ENCODE measurements at places on chromosomes 5 and 9.

DNA sequence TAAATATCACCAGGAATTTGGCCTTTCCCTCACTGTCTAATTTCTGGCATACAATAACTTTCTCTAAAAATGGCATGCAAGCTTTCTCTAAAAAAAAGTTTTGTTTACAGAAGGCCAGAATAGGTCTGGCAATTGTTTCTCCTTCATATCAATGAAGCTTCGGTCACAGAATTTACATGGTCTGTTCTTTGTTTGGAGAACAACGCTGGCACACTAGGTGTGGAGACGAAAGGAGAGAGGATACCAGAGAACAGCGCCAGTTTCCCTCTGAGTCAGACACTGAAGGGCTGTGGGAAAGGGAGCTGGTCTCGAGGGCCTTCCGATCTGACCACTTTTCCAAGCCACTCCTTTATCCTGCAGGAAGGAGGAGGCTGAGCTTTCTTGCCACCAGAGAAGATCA lies 60.1 kb upstream of the ITGA1 start:
- DNase-seq: peak; percentile 80

DNA sequence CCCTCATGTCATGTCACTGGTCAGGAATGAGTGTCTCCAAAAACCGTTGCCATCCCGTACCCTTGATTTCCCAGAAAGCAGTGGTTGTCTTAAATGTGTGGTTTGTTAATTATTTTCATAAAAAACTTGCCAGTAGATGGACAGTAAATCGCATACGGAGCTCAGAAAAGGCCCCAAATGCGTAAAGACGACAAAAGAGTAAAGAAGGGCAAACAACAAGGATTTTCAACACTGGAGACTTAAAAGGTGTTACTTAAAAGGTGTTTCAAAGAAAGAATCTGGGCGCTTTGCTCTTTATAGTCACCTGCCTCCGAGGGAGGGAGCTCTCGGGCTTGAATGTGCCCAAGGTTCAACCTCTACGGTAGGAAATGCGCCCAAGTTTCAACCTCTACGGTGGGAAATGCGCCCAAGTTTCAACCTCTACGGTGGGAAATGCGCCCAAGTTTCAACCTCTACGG lies 734 bp downstream of the KIF27 start:
- DNase-seq: peak; percentile 24

- peak; percentile 46 for DNase-seq
These were observed 726 bp downstream of the DAP start for GRCh38 chr5:10760096-10760920.

DNA sequence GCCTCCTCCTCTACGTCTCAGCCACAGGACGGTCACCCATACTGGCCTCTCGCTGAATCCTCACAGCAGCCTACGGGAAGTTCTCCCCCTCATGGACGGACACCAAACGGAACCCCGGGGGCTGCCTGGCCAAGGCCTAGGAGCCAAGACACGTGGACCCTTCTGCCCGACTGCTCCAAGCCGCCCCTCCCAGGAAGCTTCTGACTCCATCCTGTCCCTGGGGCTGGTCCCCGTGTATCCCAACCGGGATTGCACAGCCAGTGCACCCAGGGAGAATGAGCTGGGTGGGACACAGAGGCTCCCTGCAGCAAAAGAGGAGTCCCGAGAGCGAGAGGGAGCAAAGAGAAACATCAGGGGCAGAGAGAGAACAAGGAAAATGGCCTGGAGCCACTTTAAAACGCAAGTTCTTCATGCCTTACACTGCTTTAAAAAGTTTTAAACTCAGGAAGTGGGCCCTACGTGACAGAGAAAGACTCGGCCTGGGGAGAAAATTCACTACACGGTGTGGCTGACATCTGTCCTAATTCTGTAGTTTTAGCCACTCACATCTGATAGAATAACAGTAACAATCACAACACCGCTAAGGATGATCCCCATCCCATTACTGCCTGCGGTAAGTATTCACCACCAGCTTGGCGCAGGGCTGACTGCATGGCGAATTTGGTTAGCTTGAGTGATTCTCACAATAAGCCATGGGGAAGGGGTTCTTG lies 3.0 kb downstream of the FAM78A start:
- DNase-seq: no peak

DNA sequence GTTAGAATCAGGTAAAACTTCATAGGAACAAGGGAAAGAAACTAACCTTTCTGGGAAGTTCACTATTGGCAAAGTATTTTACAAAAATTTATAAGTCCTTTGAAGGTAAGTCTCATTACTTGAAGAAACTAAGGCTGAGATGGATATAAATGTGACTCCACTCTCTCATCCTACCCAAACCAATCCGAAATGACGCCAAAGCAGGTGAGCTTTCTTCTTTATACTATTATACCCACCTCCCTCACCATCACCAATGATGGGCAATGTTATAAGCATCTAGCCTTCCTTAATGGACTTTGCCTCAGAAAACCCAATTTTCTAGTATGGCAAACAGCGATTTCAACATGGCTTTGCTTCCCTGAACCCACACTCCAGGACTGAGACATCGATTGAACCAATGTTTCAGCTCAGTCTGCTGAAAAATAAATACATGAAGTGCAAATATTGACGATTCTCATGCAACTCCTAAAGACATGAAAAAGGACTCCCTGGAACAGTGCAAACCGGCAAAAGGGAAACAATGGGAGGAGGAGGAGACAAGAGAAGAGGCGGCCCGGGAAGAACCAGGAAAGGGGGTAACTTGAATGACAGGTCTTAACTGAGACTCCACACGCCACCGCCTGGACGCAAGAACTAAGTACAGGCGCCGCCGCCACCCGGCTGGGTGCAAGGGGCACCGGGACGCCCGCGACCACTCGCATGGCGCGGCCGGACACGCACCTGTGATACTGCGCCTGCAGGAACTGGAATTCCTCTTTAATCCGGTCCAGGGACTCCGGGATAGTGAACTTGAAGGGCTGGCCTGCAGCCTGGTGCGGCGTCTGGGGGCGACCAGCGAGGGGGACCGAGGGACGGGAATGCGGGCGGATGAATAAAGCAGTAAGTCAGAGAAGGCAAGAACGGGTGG lies 2.5 kb downstream of the TLE1 start:
- DNase-seq: peak; percentile 65

- DNase-seq: no peak
These were observed 21.0 kb downstream of the RICTOR start for GRCh38 chr5:39053189-39053588.

GRCh38 chr9:136862849-136863622 lies 3.1 kb downstream of the EDF1 start:
- no peak for DNase-seq

GRCh38 chr5:135477613-135478066 lies 25.5 kb upstream of the TIFAB start:
- DNase-seq: no peak

DNA sequence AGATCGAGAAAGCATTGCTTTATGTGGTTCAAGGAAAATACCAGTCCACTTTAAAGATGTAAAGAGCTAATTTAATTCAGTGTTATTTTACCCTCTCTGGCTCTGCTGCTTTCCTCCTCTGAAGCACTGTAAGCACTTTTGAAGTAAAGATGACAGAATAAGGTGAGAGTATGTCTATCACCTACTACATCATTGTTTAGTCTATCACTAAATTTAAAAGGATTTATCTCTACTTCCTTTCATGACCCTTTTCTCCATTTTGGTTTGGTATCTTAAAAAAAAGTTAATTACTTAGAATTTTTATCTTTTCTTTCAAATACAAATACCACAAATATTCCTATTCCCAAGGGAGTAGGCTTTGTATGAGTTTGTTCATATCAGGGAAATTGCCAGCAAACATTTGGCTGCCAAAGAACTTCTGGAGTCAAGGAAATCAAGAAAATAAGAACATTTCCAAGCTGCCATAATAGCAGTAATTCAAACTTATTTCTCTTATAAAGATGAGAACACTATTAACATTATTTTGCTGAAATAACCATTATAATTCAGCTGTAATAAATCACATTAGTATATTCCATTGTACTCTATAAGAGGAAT lies 77.8 kb downstream of the SLC38A9 start:
- peak; percentile 18 for DNase-seq

DNA sequence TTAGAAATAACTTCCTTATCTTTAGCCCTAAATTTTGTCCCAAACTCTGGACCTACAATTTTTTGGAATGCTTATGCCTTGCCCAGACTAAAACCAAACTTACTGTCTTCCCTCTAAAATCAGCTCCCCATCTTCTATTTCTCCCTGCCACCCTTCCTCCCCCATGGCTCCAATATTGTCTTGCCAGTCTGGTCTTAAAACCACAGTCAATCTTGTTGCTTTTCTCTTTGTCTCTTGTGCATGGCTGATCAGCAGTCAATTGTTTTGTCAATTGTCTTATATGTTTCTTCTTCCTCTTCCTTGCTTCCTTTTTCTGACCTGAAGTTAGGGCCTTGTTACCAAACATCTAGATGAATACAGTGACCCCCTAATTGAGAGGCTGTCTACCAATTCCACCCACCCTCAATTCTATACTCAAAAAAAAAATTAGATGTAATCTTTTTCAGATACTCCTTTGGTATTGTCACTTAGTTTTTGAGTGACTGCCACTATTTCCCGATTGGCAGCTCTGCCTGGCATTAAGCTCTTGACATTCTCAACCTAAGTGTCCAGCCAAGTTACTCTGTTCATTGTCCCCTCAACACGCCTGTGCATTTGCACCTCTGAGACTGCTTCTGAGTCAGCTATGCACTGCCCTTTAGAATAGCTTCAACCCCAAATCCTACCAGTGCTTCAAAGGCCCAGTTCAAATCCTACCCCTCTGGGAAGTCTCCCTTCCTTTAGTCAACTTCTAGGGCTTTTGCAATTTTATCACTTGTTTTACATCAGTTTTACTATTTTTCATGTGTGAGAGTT lies 2.5 kb downstream of the PDCD1LG2 start:
- no peak for DNase-seq

GRCh38 chr5:145937432-145938250 lies 1.3 kb downstream of the SH3RF2 start:
- DNase-seq: no peak

GRCh38 chr5:10424124-10424731 lies 17.5 kb upstream of the ROPN1L start:
- DNase-seq: peak; percentile 53

DNA sequence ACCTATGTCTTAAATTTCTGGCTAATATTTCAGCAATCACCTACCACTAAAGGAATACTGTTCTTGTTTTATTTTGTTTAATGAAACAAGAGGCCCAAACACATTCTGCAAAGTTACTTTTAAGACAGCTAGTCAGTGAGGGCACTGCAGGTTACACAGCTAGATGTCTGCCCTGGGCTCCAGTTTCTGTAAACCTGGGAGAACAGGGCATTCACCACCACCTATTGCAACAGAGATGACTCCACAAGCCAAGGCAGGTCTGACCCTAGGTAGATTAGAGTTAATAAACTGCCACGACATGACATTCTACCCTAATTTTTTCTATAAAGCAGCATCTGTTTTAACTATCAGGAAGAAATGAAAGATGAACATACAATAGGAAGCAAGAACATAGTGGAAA lies 90.8 kb downstream of the SLF1 start:
- DNase-seq: no peak

GRCh38 chr5:149400304-149400703 lies 21.2 kb upstream of the IL17B start:
- no peak for DNase-seq

GRCh38 chr9:95045751-95046150 lies 271.8 kb downstream of the FANCC start:
- DNase-seq: no peak

- peak; percentile 88 for DNase-seq
These were observed 55.1 kb downstream of the ABCA1 start for GRCh38 chr9:104872656-104873488.

DNA sequence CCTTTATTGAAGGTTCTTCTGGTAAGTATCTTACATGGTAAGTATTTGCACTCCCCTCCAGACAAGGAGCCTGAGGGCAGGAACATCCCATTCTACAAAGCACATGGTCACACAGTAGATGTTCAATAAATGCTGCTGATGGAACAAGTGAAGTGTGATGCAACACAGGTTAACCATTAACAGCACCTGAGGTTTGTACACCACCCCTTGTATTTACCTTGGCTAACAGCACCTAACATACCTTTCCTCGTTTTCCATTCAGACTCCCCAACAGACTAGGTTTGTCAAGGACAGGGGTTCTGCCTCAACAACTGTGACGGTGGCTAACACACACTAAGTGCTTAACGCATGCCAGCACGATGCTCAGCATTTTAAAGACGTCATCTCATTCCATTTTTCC lies 213.6 kb downstream of the MAPKAP1 start:
- no peak for DNase-seq

DNA sequence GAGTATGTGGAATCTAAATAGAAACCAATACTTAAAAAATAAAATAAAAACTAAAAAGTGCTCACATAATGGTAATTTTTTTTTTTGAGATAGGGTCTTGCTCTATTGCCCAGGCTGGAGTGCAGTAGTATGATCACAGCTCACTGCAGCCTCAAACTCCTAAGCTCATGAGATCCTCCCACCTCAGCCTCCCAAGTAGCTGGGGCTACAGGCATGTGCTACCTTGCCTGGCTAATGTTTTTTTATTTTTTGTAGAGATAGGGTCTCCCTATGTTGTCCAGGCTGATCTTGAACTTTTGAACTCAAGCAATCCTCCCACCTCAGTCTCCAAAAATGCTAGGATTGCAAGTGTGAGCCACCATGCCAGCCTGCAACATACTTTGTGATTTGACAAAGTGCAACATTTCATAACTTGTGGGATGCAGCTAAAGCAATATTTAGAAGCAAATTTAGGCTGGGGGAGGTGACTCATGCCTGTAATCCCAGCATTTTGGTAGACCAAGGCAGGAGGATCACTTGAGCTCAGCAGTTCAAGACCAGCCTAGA lies 18.4 kb downstream of the AP3B1 start:
- no peak for DNase-seq

- DNase-seq: peak; percentile 88
These were observed 1.2 kb upstream of the NEK6 start for GRCh38 chr9:124256517-124257069.

- no peak for DNase-seq
These were observed 255.5 kb downstream of the PDE4D start for GRCh38 chr5:59637884-59638580.

DNA sequence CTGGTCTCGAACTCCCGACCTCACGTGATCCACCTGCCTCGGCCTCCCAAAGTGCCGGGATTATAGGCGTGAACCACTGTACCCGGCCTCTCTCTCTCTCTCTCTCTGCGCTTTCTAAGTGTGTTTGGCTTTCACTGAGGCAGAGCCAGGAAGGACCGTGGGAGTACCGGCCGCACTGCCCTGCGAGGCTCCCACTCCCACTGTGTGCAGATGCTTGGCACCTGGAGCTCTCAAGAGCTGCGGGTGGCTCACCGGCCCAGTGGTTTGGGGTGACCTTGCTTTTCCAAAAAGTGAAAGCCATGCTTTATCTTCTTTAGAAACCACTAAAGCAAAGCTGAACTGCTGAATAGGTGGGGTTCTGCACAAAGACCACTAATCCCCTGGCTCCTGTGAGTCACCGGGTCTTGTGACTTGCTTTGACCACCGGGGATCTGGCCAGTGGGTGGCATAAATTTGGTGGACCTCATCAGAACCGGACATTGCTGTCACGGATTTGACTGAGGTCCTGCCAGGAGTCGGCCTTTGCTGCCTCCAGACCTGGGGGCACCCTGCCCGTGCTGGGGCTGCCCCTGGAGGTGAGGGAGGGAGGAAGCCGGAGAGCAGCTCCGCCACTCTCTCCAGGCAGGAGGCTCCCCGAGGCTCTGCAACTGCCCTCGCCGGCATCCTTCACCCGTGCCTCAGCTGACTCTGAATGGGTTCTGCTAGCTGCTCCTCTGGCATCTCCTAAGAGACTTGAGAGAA lies 228.9 kb downstream of the FANCC start:
- no peak for DNase-seq

- no peak for DNase-seq
These were observed 108.6 kb upstream of the ATP10B start for GRCh38 chr5:160960592-160960991.

GRCh38 chr5:127024821-127025220 lies 5.5 kb downstream of the MARCHF3 start:
- DNase-seq: no peak

Measured in AG08395 (cell line).